T-helper 2 cell treated with Interferon-gamma antibody and Interleukin-4, amounts not matched to agents 5 μg/mL and 100 μg/mL, for 36 hours (primary cell): ENCODE measurements at places on chromosomes 12 and 14.

DNA sequence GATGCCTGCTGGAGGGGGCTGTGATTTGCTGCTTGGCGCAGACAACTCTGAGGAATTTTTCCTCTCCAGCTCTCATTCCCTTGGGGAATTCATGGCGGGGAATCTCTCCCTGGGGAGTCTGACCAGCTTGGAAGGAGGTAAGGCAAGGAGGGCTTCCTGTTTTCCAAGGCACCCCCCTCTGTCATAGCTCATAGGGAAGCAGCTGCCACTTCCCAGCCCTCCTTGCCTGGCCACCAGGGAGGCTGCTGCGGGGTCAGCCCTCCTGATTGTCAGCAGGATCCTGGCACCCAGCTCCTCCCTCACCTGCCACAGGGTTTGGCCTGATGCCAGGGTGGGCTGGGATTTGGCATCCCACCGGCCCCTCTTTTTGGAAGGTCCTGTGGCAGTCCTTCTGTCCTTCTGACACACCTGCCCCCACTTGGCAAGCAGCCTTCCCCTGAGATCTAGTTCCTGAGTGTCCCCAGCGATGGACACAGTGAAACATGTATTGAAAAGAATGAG lies 74.9 kb downstream of the TSPAN9 start:
- DNase-seq = no peak

- no peak for DNase-seq
Observed at GRCh38 chr12:61531195-61531594, 729.0 kb upstream of the USP15 start.

GRCh38 chr12:45619736-45620135 lies 109.8 kb upstream of the ARID2 start:
- DNase-seq = no peak

- no peak for DNase-seq
Observed at GRCh38 chr12:28966046-28966780, 182.9 kb upstream of the FAR2 start.

- DNase-seq = no peak
Observed at GRCh38 chr14:30790827-30791226, 83.5 kb upstream of the COCH start.

DNA sequence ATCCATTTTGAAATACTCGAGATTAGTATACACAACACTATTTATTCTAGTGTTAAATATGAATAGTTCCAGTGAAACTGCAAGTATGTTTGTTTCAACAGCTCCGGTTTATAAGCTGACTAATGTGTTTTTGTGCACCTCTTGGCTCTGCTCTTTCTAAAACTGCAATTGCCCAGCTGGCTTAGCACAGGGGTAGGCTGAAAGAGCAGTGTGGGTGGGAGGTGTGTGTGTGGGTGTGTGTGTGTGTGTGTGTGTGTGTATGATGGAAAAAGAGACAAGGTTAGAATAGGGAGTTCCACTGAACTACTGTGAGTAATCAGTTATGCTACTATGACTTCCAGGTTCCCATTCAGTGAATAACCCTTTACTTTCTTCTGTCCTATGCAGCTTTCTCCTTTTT lies 37.8 kb upstream of the DDHD1 start:
- DNase-seq = peak; percentile 85

DNA sequence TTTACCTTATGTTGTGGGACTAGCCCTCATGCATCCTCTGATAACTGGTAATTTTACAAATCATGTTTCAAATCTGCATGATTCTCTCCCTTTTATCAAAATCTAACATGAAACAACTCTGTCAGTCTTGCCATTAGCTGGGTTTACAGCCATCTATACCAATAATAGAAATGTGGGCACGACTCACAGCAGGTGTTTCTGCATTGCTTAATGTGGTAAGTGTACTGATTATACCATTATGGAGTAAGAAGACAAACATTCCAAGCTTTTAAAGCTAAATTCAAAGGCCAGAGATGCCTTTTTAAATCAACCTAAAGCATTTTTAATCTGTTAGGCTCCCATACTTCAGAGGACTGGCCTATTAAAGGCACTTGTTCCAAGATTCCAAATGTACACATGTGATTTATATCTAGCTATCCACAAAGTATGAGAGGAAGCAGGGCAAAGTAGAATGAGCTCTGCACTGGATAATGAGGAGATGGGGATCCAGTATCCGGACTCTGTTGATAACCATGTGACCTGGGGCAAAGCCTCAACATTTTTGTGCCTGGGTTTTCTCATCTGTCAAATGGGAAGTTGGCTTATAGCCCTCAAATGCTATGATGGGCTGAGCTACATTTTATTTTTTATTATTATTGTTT lies 52.3 kb upstream of the FUT8 start:
- no peak for DNase-seq

- no peak for DNase-seq
Observed at GRCh38 chr12:76531056-76531455, 28.5 kb downstream of the OSBPL8 start.

DNA sequence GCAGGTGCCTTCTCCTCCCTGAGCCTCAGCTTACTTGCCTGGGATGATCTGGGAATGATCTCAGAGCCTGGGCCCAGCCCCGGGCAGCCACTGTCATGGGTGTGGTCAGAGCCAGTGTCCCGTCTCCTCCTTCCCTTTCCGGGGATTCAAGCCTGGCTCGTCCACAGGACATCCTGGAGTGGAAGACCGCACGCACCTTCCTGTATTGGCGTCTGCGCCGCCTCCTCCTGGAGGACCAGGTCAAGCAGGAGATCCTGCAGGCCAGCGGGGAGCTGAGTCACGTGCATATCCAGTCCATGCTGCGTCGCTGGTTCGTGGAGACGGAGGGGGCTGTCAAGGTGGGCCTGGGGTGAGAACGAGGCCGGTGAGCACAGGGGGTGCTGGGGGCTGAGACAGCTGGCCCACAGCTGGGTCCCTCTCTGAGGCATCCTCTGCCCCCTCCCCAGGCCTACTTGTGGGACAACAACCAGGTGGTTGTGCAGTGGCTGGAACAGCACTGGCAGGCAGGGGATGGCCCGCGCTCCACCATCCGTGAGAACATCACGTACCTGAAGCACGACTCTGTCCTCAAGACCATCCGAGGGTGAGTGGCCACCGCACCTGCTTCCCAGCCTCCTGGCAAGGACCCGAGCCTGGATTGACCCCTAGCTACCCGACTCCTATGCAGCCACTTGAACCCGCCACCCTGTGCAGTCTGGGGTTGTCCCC lies 44.0 kb downstream of the FOXN4 start:
- no peak for DNase-seq

DNA sequence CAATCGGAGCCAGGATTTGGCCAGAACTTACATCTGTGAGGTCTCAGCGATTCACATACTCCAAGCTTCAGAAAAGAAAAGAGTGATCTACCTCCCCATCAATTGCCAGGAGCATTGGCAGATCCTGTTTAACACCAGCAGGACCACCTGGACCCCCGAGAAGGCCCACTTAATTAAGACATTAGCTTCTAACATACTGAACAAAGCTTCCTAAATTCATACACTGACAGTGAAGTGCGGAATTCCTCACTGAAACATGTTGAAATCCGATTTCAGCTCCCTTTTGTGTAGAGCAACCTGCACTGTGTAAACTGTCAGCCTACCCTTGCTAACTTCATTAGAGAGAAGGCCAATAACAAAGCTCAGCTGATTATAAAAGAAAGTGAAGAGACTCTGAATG lies 274.0 kb downstream of the NOVA1 start:
- no peak for DNase-seq

- DNase-seq = no peak
Observed at GRCh38 chr12:120905856-120906384, 1.8 kb upstream of the SPPL3 start.

- no peak for DNase-seq
Observed at GRCh38 chr14:29518335-29518734, 409.3 kb downstream of the PRKD1 start.

- no peak for DNase-seq
Observed at GRCh38 chr14:58078471-58078870, 73.5 kb downstream of the ARMH4 start.

- DNase-seq = no peak
Observed at GRCh38 chr12:128916425-128916824, 63.1 kb downstream of the GLT1D1 start.

GRCh38 chr12:56840922-56841321 lies 77.8 kb downstream of the HSD17B6 start:
- no peak for DNase-seq

GRCh38 chr12:14654842-14655241 lies 41.6 kb downstream of the GUCY2C start:
- DNase-seq = no peak

DNA sequence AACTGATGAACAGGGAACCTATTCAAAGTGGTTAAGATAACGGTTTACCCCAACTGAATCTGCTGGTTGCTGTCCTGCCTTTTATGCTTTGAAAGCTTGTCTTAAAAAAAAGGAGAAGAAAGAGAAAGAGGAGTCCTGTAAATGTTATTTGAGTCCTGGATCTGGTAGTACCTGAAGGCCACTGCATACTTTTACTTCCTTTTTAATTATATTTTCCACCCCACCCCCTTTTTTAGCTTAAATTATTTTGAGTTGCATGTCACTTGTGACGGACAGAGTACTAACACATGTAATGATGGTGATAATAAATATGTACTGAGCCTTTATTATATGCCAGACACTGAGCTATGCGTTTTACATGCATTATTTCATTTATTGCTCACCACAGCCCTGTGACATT lies 2.5 kb upstream of the AMIGO2 start:
- DNase-seq = no peak

GRCh38 chr14:71579331-71579730 lies 352.9 kb upstream of the RGS6 start:
- no peak for DNase-seq

- DNase-seq = peak; percentile 71
Observed at GRCh38 chr12:12441843-12442461, 85.1 kb downstream of the BORCS5 start.

- DNase-seq = no peak
Observed at GRCh38 chr12:2992724-2993123, 33.5 kb downstream of the TEAD4 start.

GRCh38 chr12:18141048-18141982 lies 51.3 kb upstream of the RERGL start:
- DNase-seq = no peak

GRCh38 chr14:33986804-33987203 lies 35.9 kb upstream of the EGLN3 start:
- no peak for DNase-seq

DNA sequence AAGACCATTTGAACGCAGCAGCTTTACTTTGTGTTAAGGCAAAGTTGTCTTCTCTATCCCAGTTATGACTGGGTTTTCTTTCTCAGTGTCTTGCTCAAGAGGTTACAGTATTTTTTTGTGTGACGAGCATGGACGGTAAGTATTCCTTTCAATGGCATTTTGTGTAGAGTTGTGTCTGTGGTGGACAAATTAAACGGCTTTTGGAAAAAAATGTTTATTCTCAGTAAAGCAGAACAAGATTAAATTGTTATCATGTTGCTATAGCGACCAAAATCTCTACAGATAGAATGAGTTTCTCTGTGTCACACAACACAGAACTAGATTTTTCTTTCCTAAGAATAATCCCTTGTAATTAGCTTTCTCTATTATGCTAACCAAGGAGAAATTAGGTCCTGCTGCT lies 417.1 kb downstream of the AEBP2 start:
- DNase-seq = no peak

- DNase-seq = peak; percentile 22
Observed at GRCh38 chr14:36941783-36942521, 230.5 kb downstream of the SLC25A21 start.
